Activated T-helper 1 cell treated with anti-CD3 and anti-CD28 coated beads, Interleukin-2, amount 50 U/mL, for 16 hours (primary cell): ENCODE measurements at places on chromosomes 4 and X.

DNA sequence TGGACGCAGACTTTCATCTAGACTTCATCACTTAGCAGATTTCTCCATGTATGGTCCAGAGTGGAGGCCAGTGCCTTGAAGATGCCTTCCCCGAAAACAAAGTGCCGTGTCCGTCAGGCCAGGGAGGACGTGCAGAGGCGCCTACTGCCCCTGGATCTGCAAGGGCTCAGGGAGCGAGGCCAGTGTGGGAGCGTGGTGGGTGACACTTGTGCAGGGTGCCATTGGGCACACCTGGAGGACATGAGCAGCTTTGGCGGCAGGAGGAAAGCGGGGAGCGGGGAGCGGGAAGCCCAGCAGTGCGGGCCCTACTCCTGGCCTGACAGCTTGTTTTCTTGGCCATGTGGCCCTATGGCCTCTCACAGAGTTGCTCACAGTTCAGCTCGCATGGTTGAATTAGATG, 25.8 kb downstream of the WFS1 start:
- no peak for DNase-seq

GRCh38 chrX:96752781-96753180, 68.1 kb downstream of the DIAPH2 start:
- DNase-seq, result no peak

- DNase-seq, result no peak
Measured at GRCh38 chr4:74483226-74483911, 38.4 kb downstream of the AREG start.

DNA sequence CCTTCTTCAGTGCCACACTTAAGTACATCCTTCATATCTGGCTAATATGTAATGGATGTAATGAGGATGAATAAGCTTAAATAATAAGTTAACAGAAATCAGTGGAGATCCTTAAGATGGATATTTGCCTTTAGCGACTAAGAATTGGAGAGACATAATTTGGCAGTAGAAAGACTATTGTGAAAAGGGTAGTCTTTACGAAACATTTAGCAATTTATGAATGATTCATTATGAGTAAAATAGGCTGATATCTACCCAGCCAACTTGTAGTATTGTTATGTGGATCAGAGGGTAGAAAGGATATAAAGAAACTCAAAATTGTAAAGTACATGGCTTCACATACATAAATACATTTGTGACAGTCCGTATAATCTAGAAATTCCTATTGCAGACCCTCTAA, 2371.8 kb downstream of the PCDH7 start:
- no peak for DNase-seq

GRCh38 chrX:101595739-101596419, 21.9 kb downstream of the ARMCX6 start:
- no peak for DNase-seq

- DNase-seq, result no peak
Measured at GRCh38 chrX:153423652-153424051, 12.4 kb downstream of the ZFP92 start.

DNA sequence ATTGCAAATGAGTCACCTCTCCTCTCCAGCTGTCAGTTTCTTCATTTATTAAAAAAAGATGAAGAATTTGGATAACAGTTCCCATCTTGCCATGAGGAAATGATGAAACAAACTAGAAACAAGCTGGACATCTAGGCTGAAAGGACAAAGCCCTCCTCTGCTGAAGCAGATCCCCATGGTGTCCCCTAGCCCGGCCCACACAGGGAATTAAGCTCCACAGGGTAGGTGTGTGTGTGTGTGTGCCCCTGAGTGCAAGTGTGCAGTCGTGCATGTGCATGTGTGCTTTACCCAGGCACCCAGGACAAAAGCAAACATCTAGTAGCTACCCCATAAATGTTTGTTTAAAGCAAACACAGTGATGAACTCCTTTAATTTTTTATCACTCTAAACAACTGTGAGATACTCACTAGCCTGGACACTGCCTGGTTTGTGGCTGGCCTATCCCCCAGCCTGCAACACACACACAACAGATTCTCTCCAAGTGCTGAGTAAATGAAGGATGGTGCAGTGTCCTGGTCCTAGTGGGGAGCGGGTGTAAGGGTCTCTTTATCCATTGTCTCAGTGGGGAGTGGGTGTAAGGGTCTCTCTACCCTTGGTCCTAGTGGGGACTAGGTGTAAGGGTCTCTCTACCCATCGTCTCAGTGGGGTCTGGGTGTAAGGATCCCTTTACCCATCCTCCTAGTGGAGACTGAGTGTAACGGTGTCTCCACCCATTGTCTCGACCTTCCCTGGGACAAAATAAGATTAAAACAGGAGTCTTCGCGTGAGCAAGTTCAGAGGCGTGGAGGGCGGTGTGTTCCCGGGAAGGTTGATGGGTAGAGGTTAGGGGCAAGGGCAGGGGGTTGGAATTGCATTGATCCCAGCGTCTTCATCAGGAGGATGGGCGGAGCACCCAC, 688 bp upstream of the EVC start:
- no peak for DNase-seq

- DNase-seq, result no peak
Measured at GRCh38 chrX:129622757-129623301, 31.9 kb downstream of the APLN start.

GRCh38 chr4:127240764-127241105, 392.0 kb upstream of the INTU start:
- no peak for DNase-seq

DNA sequence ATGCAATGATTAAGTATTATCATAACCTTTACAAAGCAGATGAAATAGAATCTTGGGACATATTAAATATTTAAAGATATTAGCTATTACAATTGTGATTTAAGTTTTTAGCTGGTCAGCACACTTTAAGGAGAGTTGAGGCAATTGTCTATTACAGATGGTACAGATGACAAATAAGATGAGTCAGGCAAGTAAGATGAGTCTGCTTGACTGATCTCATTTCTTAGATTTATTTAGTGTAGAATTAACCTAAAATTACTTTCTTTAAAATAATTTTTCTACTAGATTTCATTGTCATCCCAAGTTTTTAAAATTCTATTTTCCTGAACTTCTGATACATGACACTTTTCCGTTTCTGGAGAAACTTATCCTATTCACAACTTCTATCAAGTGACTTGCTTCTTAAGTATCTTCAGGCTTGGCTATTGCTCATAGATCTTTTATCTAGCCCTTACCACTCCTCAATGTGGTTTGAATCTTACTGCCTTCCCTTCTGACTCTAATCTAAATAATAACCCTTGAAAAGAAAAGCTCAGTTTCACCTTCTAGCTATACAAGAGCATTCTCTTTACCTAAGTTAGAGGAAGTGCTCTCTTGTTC, 32.9 kb downstream of the CXCL1 start:
- no peak for DNase-seq

GRCh38 chr4:158395343-158395742, 126.3 kb upstream of the RXFP1 start:
- no peak for DNase-seq

DNA sequence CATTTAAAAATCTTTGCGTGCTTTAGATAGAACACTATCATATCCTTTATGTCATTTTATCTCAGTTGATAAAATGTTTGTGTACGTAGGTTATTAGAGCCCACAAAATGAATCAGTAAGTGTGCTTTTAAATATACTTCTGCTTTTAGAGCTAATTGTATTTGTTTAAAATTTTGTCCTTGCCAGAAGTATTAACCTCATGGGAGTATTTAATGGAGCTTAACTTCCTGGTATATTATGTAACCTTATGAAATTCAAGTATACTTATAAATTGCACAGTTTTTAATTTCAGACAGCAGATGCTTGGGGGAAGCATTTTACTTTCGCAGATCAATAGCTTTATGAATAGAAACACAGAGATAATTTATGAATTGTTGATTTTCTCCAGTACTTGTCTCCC, 90.2 kb downstream of the DIPK2B start:
- DNase-seq, result no peak

GRCh38 chrX:13254076-13254785, 65.6 kb downstream of the ATXN3L start:
- DNase-seq, result no peak

- DNase-seq, result no peak
Measured at GRCh38 chr4:156312261-156312847, 358.7 kb upstream of the CTSO start.

DNA sequence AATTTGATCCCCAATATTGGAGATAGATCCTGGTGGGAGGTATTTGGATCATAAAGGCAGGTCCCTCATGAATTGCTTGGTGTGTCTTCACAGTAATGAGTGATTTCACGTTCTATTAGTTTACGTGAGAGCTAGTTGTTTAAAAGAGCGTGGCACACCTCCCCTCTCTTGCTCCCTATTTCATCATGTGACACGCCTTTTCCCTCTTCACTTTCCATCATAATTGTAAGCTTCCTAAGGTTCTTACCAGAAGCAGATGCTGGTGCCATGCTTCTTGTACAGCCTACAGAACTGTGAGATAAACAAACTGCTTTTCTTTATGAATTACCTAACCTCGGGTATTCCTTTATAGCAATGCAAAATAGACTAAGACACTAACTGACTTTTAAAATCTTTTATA, 34.0 kb upstream of the FMR1 start:
- DNase-seq, result no peak

GRCh38 chrX:16445166-16445752, 204.7 kb upstream of the S100G start:
- DNase-seq, result no peak

- no peak for DNase-seq
Measured at GRCh38 chrX:71439896-71440295, 73.7 kb downstream of the TAF1 start.

DNA sequence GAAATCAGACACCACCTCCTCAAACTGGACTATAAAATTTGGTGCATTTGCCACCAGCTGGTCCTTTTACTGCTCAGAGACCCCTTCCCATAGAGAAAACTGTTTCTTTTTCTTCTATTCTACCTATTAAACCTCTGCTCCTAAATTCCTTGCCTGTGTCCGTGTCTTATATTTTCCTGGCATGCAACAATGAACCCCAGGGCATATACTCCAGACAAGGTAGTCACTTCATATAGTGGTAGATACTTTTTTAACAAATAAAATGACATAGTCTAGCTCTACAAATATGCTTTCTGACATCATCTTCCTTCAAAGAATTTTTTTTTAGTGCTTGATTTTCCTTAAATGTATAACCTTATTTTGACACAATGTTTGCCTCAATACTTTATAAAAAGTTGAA, 1402.9 kb upstream of the PABPC4L start:
- DNase-seq, result no peak

- DNase-seq, result no peak
Measured at GRCh38 chr4:184292877-184293276, 75.2 kb upstream of the ENPP6 start.

DNA sequence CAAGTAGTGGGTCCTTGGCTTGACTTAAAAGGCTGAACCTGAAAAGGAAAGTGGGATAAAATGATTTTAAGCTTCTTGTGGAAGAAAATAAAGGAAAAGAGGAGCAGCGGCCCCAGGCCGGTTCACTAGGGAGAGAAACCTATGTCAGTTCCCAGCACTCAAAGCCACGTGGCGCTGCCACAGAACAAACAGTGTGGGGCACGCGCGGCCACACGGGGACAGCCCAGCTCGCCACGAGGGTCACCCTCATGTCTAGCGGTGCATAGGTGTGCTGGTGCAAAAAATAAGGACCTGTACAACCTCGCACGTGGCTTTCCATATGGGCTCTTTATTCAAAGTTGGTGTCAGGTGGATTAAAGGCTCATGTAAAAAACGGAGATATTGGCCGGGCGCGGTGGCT, 17.1 kb downstream of the MSANTD1 start:
- DNase-seq, result no peak

DNA sequence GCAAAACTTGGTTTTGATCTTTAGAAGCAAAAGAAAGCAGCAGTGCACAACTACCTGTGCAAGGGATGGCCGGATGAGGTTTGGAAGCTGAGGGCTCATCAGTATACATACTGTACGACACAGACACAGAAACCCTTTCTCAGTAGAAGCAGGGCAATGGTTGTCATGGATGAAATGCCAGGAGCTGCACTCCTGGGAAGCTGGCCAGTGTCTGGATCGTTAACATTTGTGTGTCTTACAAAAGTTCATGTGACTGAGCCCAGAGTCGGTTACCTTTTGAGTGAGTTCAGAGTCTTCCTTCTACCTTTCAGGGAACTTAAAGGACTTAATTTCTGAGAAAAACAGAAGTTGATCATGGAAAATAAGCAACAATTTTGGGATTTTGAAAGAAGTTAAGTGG, 230.3 kb downstream of the APBB2 start:
- no peak for DNase-seq

GRCh38 chr4:88276952-88277710, 7.2 kb downstream of the PPM1K start:
- DNase-seq, result no peak

GRCh38 chrX:136304493-136304892, 3.7 kb downstream of the ADGRG4 start:
- DNase-seq, result no peak

DNA sequence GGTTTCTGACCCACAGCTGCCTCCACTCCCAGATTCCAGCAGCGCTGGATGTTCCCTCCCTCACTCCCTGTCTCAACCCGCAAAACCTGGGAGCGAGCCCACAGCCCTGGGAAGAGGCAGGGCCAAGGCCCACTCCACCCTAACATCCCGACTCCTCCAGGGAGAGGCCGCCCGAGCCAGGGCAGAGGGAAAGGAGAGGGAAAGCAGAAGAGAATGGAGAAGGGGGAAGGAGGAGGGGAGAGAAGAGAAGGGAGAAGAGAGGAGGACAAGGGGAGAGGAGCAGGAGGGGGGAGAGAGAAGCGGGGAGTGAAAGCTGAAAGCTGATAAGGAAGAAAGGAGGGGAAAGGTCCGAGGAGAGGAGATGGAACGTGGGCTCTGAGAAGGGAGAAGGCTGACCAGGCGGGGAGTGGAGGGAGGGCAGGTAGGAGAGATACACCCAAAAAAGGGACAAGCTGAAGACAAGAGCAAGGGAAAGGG, 120.2 kb upstream of the PJA1 start:
- DNase-seq, result no peak

DNA sequence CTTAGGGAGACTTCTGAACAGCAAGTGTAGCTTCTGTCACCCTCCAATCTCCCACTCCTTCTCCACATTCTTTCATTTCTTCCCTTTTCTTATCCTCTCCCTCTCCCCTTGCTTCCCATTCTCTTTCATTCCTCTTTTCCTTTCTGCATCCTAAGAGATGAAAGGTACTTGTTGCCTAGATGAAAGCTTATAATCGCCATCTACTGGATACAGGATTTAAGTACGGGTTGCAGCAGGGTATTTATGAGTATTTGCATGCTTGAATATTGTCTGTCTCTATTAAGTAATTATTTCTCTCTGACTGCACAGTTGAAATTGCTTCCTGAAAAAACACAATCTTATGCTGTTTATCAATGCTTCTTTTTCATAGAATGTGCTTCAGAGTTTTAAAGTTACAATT, 174.0 kb upstream of the TENT5D start:
- DNase-seq, result no peak

DNA sequence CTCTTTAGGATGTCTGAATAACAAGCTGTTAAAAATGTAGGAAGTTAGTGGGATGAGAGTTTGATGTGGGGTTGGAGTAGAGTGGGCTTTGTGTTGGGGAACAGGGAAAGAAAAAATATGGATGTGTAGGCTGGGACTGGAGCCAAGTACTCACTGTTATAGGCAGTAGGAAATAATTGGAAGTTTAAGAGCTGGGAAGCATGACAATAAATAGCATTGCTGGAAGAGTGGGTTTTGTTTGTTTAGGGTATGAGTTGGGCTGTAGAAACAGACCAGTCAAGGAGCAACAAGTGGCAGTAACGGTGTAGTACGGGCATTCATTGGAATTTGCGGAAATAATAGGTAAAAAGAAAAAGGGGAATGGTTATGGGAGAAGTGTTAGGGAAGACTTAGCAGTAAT, 81.6 kb downstream of the KDM6A start:
- no peak for DNase-seq
